ENCODE measurements at places on chromosomes 11 and 22.

DNA sequence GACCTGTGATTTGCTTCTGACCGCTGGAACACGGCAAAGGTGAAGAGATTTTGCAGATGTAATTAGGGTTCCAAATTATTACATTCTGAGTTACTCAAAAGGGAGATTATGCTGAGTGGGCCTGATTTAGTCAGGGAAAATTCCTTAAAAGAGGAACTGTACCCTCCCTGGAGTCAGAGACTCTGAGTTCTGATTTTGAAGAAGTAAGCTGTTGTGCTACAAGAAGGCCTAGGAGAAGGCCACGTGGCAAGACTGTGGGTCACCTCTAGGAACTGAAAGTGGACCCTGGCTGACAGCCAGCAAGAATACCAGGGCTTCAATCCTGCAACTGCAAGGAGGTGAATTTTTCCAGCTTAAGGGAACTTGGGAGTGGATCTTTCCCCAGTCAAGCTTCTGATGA, 45.3 kb downstream of the CHRDL2 start:
- DNase-seq: no peak

DNA sequence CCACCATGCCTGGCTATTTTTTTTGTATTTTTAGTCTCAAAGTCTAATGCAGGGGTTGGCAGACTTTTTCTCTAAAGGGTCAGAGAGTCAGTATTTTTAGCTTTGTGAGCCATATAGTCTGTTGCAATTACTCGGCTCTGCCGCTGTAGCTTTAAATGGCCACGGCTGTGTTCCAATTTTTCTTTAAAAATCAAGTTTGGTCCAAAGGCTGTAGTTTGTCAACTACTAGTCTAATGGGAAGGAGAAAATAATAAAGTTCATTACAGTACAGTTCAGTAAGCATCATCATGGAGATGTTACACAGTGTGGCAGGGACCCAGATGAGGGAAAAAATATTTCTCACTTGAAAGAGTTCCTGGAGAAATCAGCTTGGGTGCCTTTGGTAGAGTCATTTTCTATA, 107.6 kb downstream of the CSNK2A3 start:
- DNase-seq: no peak

- DNase-seq: peak; percentile 37
These were observed 19.0 kb upstream of the E2F8 start for GRCh38 chr11:19259487-19260345.

- no peak for DNase-seq
These were observed 329.6 kb upstream of the B3GAT1 start for GRCh38 chr11:134741453-134742223.

- no peak for DNase-seq
These were observed 175.8 kb downstream of the MPPED1 start for GRCh38 chr22:43587574-43587973.

Measured in activated CD4-positive, alpha-beta T cell treated with anti-CD3 and anti-CD28 coated beads for 1 hour (primary cell).